ENCODE measurements at places on chromosomes 7 and 10.

DNA sequence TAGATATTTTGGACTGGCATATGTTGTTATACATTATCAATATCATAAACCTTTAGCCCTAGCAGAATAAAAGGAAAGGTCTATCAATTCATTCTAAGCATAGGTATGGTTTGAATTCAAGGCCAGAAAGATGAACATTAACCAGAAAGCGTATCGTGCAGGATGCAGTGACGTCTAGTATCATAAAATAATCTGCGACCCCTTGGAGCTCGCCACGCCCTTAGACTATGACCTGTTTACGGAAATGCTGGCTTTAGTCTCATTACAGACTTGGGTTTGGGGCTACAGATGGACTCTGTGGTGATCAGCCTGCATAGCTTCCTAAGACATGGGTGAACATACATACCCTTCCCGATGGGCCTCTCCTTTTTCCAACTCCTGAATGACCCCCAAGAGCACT lies 21.5 kb downstream of the INSYN2A start:
- no peak for DNase-seq

GRCh38 chr10:4343091-4343490 lies 482.9 kb upstream of the AKR1E2 start:
- no peak for DNase-seq

DNA sequence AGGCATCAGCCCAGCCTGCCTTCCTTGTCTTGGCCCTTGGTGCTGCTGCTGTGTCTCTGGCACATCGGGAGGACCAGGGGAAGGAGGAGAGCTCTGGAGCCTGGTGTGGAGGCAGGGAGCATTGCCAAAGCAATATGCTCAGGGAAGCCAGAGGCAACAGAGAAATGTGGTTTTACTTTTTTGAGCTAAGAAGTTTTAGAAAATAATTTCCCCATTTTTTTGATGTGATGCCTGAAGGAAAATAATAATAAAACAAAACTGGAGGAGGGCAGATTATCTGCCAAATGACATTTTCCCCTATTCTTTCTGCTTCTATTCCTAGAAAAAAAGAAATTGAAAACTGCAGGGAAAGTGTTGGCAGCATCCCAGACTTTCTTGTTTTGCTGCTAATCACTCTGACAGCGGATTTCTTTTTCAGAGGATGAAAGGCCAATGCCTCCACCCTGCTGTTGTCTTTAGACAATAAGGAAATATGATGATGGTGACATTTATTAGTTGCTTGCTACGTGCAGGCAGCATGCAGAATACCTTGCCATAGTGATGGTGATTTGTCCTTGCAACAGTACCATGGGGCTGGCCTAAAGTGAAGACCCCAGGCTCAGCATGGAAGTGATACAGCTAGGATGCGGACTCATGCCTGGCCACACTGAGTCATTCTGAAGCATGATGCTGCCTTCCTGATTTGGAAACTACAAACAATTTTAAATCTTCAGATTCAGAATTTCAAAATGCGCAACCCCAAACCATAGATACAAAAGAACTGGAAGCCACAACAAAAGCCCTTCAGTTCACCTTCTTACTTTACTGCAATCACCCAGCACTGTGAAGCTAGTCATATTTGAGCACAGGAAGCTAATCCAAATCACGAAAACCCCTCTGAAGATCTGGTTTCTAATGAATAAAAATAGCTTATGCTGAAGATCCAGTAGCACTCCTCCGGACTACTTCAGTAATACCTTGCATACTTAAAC lies 260.2 kb upstream of the TMEM72 start:
- no peak for DNase-seq

DNA sequence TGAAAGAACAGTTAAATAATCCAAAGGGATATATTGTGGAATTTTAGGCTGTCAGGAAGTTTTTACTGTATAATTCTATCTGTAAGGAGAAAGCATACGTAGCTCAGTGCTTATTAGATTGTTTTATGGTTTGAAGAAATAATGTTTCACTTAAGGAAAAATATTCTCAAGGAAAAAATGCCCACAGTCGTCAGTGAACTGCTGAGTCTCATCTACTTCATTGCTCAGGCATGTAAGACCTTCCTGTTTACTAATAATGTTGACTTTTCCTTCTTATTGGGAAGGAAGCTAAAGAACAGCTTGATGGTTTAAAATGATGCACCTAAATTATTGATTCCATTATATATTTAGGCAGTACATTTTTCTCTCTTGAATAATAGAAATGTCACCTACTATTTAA lies 304.2 kb downstream of the SDK1 start:
- DNase-seq = no peak

DNA sequence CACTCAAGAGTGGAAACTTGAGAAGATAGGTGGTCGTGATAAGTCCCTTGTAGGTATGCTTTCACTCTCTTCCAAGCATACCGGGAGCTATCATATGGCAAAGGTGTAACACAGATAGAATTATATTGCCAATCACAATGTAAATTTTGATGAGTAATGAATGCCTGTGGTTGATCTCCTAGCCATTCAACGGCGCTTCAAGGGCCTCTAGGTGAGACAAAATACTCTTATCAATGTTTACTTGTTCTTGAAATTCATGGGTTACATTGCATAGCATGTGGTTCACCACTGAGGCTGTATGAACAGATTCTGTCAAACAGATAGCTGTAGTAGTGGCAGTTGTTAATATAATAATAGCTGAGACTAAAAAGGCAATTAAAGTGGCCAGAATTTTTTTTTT lies 82.4 kb downstream of the THSD7A start:
- DNase-seq = no peak

DNA sequence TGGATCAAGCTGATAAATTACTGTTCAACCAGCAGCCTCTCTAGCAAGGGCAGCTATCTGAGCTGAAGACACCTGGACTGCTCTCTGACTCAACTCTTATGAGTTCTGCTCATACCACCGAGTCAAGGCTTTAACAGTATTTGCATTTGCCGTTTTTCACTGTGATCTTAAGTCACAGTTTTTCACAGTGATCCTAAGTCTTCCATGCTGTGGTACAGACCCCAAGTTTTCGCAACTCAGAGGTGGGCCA lies 31.3 kb downstream of the PIP4K2A start:
- DNase-seq = no peak

DNA sequence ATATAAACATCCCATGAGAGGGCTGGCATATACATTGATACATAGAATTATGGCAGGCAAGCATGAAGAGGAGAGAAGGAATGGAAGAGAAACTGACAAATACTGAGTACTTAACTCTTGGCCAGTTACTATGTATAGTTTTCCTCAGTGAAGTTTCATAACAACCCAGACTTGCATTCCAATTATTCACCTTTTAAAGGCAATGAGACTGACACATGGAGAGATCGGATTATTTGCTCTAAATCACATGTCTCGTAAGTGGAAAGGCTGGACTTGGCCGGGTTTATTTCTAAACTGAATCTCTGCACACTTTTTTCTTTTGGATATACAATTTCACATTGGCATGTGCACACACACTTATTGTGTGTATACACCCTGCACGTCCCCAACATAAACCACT lies 548.3 kb downstream of the PHTF2 start:
- no peak for DNase-seq

DNA sequence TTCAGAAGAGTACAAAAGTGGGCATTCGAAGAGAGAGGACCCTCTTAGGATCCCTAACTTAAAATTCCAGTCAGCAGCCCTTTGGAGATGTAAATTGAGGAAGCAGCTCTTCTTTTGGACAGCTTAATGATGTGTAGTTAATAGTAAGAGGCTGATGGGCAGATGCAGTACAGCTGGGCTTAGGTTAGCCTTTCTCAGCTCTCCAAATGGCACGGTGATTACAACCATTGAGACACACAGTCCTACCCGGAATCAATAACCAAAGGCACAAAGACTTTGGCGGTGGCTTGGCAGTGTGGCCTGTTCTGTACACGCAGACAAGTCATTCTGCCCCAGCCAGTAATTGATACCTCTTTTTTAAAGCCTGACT lies 26.8 kb downstream of the GAD2 start:
- DNase-seq = no peak

Data from HuH-7.5 (cell line).